ENCODE measurements at places on chromosomes 1 and 21. TPM values are rescaled to one million over a fixed set of nuclear protein-coding genes. Genes with fewer than 3 reads are reported as not detected.

GRCh38 chr1:83606416-83606955, 392.4 kb downstream of the TTLL7 start:
- H3K27me3 ChIP-seq = no peaks in the 10 kb centered on the region
- no peaks in the 10 kb centered on the region for H3K4me1 ChIP-seq
- no peak for DNase-seq
- H3K27ac ChIP-seq = no peak overlapping the region
- H3K4me3 ChIP-seq = no peak overlapping the region

GRCh38 chr1:43885279-43885801, 48.3 kb upstream of the ARTN start:
- no peak overlapping the region for H3K4me3 ChIP-seq
- no peaks in the 10 kb centered on the region for H3K27me3 ChIP-seq
- no peak for DNase-seq
- H3K27ac ChIP-seq = no peak overlapping the region

The VANGL2 gene
- 0.02 TPM for polyA plus RNA-seq

DNA sequence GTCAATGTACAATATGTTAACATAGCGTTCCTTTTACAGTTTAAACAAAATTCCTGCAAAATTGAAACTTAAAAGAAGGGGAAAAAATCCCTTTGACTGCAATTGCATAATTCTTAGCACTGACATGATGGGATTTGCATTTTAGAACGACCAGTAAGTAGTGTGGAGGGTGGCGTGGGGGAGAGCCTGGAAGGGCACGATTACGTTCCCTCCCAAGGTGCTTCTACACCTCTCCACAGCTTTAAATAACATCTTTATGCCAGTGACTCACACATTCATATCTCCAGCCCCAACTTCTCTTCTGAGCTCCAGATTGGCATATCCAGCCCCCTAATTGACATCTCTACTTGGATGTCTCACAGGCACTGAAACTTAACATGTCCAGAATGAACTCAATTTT, 64.3 kb downstream of the OLFML3 start:
- H3K36me3 ChIP-seq = no peaks in the 10 kb centered on the region
- DNase-seq = no peak
- no peak overlapping the region for H3K27ac ChIP-seq
- no peak overlapping the region for H3K4me3 ChIP-seq
- no peaks in the 10 kb centered on the region for H3K4me1 ChIP-seq
- peaks cover 7% of the 10 kb centered on the region for H3K27me3 ChIP-seq

GRCh38 chr1:109896681-109897080, 14.0 kb upstream of the CSF1 start:
- H3K27ac ChIP-seq = no peak overlapping the region
- peaks cover 8% of the 10 kb centered on the region for H3K4me1 ChIP-seq
- no peak for DNase-seq
- H3K36me3 ChIP-seq = no peaks in the 10 kb centered on the region
- H3K4me3 ChIP-seq = no peak overlapping the region

The SERPINC1 gene
- polyA plus RNA-seq = 0.06 TPM

- H3K36me3 ChIP-seq = no peaks in the 10 kb centered on the region
- H3K4me1 ChIP-seq = no peaks in the 10 kb centered on the region
- H3K4me3 ChIP-seq = no peak overlapping the region
- no peak overlapping the region for H3K27ac ChIP-seq
Measured at GRCh38 chr1:89085781-89086180, 20.8 kb upstream of the GBP1 start.

- H3K4me3 ChIP-seq = no peak overlapping the region
- no peak overlapping the region for H3K27ac ChIP-seq
- H3K4me1 ChIP-seq = peaks cover 20% of the 10 kb centered on the region
- H3K36me3 ChIP-seq = no peaks in the 10 kb centered on the region
- DNase-seq = no peak
- no peaks in the 10 kb centered on the region for H3K27me3 ChIP-seq
Measured at GRCh38 chr1:91575909-91576519, 75.4 kb downstream of the CDC7 start.

The FAM110D gene
- not detected for polyA plus RNA-seq

- no peaks in the 10 kb centered on the region for H3K27me3 ChIP-seq
- H3K27ac ChIP-seq = no peak overlapping the region
- H3K4me1 ChIP-seq = peaks cover 3% of the 10 kb centered on the region
- no peaks in the 10 kb centered on the region for H3K36me3 ChIP-seq
- DNase-seq = peak; percentile 96
Measured at GRCh38 chr1:244113532-244114320, 62.6 kb downstream of the ZBTB18 start.

- H3K27me3 ChIP-seq = no peaks in the 10 kb centered on the region
- no peak overlapping the region for H3K27ac ChIP-seq
- H3K36me3 ChIP-seq = peaks cover 2% of the 10 kb centered on the region
- peaks cover 3% of the 10 kb centered on the region for H3K4me1 ChIP-seq
- no peak for DNase-seq
Measured at GRCh38 chr1:43947874-43948437, 1.2 kb downstream of the IPO13 start.

- peaks cover 6% of the 10 kb centered on the region for H3K4me1 ChIP-seq
- no peak overlapping the region for H3K4me3 ChIP-seq
- no peaks in the 10 kb centered on the region for H3K36me3 ChIP-seq
- H3K27me3 ChIP-seq = no peaks in the 10 kb centered on the region
- H3K27ac ChIP-seq = peak overlapping the region; percentile 83
Measured at GRCh38 chr1:27863538-27863915, 8.8 kb upstream of the THEMIS2 start.

GRCh38 chr1:152473887-152474537, 36.6 kb upstream of the LCE5A start:
- H3K36me3 ChIP-seq = no peaks in the 10 kb centered on the region
- no peak overlapping the region for H3K4me3 ChIP-seq
- no peaks in the 10 kb centered on the region for H3K27me3 ChIP-seq

DNA sequence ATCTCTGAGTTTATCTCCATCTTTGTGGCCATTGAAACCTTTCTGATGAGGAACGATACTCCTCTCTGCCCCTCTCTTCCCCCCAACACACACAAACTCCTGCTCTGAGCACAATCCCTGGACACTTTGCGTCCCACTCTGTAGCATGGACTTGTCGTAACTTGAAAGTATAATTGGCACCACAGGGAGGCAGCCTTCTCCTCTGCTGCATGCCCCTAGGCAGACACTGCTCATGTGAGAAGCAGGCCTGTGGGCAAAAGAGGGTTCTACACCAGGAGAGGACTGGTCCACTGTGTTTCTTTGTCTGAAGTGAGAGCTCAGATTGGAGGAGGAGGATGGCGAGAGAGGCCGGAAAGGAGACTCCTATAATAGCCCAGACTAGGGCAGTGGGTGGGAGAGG, 3.8 kb upstream of the PARS2 start:
- DNase-seq = no peak
- no peaks in the 10 kb centered on the region for H3K36me3 ChIP-seq
- H3K4me3 ChIP-seq = no peak overlapping the region
- no peak overlapping the region for H3K27ac ChIP-seq
- no peaks in the 10 kb centered on the region for H3K4me1 ChIP-seq

The GSTM4 gene
- 30.5 TPM for polyA plus RNA-seq

- DNase-seq = no peak
- no peaks in the 10 kb centered on the region for H3K4me1 ChIP-seq
- H3K27me3 ChIP-seq = no peaks in the 10 kb centered on the region
- H3K36me3 ChIP-seq = no peaks in the 10 kb centered on the region
- no peak overlapping the region for H3K27ac ChIP-seq
Measured at GRCh38 chr21:44286716-44287632, 1.3 kb downstream of the AIRE start.

The PPM1J gene
- 0.62 TPM for polyA plus RNA-seq

The RPTN gene
- not detected for polyA plus RNA-seq

DNA sequence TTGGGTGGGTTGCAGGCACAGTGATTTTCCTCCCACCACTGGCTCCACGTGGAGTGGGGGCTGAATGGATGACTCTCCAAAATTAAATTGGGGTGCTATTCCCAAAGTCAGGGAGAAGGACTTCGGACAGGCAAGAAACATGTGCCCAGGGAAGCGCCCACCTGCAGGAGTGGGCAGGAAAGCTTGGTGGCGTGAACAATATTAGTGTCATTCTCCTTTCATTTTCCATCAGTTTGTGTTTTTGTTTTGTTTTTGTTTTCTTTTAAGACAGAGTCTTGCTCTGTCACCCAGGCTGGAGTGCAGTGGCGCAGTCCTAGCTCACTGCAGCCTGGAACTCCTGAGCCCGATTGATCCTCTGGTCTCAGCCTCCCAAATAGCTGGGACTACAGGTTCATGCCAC, 30.1 kb downstream of the TOMM20 start:
- H3K27me3 ChIP-seq = no peaks in the 10 kb centered on the region
- no peak overlapping the region for H3K4me3 ChIP-seq
- no peak for DNase-seq
- no peaks in the 10 kb centered on the region for H3K4me1 ChIP-seq

DNA sequence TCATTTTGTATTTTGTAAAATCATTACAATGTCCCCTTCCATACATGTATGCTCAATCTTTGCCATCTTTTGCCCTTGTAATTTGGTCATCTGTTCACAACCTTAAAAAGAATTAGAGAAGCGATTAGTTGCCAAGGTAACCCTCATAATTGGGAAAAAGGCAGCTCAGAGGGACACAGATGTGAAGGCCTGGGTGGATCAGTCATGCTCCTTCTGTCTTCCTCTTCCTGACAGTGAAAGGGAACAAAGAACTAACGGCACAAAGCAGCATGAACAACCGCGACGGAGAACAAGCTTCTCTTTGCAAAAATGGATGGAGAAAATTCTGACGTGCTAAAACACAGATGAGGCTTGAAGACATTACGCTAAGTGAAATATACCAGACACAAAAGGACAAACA, 78.7 kb upstream of the COG2 start:
- no peak overlapping the region for H3K4me3 ChIP-seq
- no peaks in the 10 kb centered on the region for H3K4me1 ChIP-seq
- no peak for DNase-seq

The CACHD1 gene
- polyA plus RNA-seq = 2.9 TPM

DNA sequence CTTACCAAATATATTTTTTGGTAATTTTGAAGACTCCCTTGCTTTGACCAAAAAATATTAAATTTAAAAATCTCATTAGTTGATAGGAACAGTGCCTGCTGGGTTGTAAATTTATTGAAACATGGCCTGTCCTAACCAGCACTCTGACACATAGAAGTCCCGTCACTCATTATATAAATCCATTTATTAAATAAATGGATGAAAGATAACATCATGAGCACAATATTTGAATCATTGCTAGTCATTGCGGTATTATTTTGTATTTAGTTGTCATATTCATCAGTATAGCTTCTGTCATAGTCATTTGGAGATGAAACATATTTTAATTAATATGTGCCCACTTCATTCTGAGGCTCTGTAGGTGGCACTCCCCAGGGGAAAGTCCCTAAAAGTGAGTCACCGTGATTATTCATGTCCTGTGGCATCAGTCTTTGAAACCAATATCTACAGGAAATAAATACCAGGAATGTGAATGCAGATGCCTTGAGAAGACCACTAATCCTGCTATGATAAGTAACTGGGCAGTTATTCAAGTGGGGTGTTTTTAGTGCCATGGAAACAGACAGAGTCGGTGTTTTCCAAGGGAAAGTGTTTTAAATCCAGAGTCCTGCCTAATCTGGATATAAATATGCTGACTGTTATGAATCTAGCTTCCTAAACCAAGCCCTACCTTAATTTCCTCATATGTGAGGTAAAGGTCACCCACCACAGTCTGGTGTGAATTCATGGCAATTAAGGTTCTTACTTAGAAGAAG, 302.0 kb downstream of the DUSP10 start:
- peaks cover 12% of the 10 kb centered on the region for H3K4me1 ChIP-seq
- no peaks in the 10 kb centered on the region for H3K36me3 ChIP-seq
- no peaks in the 10 kb centered on the region for H3K27me3 ChIP-seq
- DNase-seq = peak; percentile 76

DNA sequence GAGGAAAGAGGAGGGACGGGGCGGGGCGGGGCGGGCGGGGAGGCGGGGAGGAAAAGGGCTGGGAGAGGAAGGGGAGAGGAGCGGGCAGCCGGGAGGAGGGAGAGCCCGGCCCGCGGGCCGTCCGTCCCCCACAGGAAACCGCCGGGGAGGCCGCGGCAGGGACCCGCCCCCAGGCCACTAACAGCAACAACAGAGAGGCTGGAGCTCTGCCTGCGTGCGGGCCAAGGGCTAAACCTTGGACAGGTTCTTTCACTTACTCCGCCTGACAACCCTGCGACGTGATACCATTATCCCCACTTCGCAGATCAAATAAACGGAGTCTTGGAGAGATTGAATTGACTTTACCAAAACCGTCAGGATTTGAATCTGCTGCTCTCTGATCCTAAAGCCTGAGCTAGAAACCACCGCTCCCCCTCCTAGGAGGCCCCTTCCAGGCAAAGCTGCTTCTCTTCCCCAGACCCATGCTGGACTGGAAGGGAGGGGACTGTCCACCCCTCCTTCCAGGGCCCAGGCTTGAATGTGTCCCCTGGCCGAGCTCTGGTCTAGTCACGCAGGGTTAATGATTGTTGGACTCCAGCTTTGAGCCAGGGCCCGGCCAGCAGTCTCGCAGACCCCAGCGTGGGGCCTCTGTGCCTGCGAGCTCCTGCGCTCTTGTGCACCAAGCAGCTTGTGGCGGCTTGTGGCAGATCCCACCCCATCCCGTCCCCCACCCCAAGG, at the start of gene EVA1B:
Gene EVA1B, minus strand, starts transcription at position 10 of the 717 bp plus-strand sequence. CDS start 608 bp downstream, outside the sequence.
- peaks cover 28% of the 10 kb centered on the region for H3K4me1 ChIP-seq
- no peaks in the 10 kb centered on the region for H3K27me3 ChIP-seq
- peak; percentile 88 for DNase-seq
- peaks cover 10% of the 10 kb centered on the region for H3K36me3 ChIP-seq
- H3K4me3 ChIP-seq = peak within 1 kb of the TSS; percentile 90

DNA sequence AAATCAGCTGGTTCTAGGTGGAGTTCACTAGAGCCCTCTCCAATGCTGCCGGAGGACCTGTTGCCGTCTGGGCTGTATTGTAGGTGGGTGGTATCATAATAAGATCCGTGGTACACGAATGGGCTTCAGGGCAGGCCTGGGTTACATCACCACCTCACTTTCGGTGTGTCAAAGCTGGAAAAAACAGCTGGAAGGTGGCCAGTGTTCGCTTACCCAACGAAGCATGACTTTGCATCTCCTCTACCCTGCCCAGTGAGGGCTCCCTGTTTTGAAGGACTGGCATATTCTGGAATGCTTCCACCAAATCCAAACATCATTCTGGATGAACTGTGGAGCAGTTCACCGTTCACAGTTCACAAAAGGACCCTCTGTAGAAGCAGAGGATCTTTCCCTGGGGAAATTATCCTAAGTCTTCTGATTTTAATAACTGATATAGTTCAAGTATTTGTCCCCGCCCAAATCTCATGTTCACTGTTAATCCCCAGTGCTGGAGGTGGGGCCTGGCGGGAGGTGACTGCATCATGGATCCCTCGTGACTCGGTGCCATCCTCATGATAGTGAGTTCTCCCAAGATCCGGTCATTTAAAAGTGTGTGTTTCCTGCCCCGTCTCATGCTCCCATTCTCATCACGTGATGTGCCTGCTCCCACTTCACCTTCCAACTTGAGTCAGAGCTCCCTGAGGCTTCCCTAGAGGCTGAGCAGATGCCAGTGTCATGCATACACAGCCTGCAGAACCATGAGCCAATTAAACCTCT, 429.0 kb downstream of the KIF26B start:
- no peak overlapping the region for H3K4me3 ChIP-seq
- no peaks in the 10 kb centered on the region for H3K4me1 ChIP-seq
- H3K27me3 ChIP-seq = no peaks in the 10 kb centered on the region
- H3K27ac ChIP-seq = no peak overlapping the region

The LCE1D gene
- polyA plus RNA-seq = not detected

- no peak for DNase-seq
- peaks cover 2% of the 10 kb centered on the region for H3K27me3 ChIP-seq
- no peaks in the 10 kb centered on the region for H3K36me3 ChIP-seq
- H3K4me1 ChIP-seq = no peaks in the 10 kb centered on the region
Measured at GRCh38 chr1:153386500-153386901, 4.4 kb downstream of the S100A8 start.
